ENCODE measurements at places on chromosomes 3 and 15.

- no peak for DNase-seq
Measured at GRCh38 chr3:63333815-63334214, 55.7 kb downstream of the SYNPR start.

- DNase-seq: no peak
Measured at GRCh38 chr15:67117370-67117769, 52.0 kb downstream of the SMAD3 start.

DNA sequence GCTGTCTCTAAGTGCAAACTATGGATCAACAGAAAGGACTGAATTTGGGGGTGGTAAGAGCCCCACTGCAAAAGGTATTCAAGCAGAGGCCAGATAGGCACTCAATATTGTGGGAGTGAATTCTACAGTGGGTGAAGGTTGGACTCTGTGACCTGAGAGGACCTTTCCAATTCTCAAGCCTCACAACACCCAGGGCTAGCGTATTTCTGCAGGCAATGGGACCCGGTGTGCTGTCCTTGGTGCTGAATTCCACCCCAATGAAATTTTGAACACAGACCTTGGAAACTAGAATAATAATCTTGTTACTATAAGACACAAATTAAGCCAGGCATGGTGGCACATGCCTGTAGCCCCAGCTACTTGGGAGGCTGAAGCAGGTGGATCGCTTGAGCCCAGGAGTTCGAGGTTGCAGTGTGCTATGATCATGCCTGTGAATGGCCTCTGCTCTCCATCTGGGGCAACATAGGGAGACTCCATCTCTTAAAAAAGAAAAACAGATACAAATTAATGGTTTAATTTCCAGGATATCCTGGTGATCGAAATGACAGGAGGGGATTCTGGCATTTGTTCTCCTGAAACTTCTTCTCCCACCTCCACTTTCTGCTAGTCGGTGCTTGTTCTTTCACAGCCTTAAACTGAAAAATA lies 135.4 kb downstream of the RAB11A start:
- no peak for DNase-seq

DNA sequence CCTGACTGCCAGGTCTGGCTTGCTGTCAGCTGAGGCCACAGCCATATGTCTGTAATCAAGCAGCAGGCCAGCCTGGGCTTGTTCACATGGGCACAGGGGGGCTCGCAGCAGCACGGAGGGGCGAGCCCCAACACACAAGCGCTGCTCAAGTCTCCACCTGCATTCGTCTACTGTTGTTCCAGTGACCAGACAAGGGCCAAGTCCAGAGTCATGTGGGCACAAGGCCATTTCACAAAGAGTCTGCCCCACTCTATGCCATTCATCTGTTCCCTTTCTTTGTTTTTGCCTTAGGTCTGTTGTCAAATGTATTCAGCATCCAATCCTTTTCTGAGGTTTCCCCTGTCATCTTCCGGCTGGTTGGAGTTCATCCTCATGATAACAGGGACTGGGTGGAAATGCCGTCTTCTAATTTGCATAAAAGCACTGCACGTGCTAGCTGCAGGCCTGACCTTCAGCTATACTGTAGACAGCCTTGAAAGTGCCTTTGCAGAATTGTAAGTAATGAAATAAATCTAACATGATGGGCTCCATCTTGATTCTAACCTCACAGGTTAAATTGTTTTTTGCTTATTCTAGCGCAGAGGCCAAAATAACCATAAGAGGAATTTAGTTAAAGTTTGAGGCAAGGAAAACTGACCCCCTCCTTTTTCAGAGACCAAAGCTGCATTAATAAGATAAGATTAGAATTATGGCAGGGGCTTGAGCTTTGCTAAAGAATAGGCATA lies 28.6 kb upstream of the KBTBD12 start:
- DNase-seq: no peak

- no peak for DNase-seq
Measured at GRCh38 chr3:157388976-157389375, 47.7 kb upstream of the PTX3 start.

DNA sequence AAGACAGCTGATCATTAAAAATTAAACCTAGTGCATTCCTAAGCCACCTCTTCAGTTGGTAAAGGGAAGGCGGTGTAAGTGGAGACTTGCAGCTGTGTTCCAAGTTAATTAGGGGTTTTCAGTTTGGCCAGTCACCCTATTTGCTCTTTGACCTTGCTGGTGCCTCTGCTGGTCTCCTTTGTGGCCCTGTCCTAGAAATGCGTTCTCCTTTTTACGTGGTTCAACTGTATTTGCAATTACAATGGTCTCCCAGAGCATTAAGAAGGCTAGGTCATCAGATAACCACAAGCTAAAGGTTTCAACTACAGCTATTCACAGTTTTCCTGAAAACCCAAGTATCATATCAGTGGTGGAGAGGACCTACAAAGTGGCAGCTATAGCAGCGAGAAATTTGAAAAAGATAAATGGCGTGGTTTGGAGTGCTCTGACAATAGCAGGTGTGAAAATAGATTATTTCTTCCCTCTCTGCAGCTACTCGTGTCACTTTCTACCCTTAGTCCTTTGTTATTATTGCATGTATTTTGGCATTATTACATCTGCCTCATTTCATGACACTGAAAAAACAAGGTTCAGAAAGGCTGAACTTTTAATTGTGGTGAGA lies 203.5 kb upstream of the TBC1D5 start:
- DNase-seq: no peak

- no peak for DNase-seq
Measured at GRCh38 chr15:84604826-84605553, 4.2 kb downstream of the ZSCAN2 start.

DNA sequence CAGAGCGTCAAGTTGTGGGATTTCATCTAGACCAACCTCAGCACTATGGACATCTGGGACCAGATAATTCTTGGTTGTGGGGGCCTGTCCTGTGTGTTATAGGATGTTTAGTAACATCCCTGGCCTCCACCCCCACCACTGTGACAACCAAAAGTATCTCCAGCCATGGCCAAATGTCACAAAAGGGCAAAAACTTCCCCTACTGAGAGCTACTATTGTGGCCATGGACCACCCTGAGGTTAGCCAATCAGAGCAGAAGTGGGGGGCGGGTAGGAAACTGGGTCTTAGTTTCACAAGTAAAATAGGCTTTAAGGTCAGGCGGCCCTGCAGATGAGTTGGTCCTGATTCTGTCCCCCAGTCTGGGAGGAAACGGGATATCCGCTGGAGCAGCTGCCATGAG lies 25.4 kb downstream of the KIF7 start:
- DNase-seq: no peak

- no peak for DNase-seq
Measured at GRCh38 chr15:90862964-90863778, 5.2 kb upstream of the FURIN start.

- no peak for DNase-seq
Measured at GRCh38 chr15:52710050-52710707, 31.0 kb upstream of the ATOSA start.

DNA sequence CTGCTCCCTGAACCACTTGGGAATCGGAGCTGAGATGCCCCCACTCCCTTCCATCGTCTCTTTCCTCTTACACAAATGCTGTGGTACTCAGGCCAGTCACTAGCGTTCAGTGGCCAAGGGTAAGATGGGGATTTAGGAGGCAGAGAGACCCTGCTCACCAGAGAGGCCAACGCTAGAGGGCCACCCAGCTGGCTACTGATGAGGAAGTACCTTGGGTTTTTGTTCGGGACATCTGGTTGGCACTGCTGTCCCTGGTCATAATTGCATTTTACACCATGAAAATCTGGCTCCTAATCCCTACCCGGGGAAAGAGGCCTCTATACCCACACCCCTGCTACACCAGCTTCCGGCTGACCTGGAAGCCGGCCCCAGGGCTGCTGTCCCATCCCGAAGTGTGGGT lies 7.7 kb downstream of the MAP6D1 start:
- no peak for DNase-seq

DNA sequence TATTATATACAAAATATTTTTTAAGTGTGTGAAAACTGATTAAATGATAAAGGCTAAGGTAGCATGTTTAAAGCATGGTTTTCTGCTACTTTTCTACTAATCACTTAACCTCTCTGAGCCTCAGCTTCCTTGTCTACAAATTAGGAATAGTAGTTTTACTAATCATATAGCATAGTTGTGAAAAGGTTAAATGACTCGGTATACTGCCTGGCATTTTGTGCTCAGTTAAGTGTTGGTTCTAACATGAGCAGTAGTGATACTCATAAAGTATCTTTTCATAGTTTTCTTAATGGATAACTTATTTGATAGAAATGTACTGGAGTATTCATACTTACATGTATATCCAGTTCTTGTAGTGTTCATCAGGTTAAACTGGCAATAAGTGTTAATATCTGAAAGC lies 13.6 kb downstream of the RASA2 start:
- no peak for DNase-seq

- no peak for DNase-seq
Measured at GRCh38 chr3:29412110-29412509, 131.2 kb downstream of the RBMS3 start.

DNA sequence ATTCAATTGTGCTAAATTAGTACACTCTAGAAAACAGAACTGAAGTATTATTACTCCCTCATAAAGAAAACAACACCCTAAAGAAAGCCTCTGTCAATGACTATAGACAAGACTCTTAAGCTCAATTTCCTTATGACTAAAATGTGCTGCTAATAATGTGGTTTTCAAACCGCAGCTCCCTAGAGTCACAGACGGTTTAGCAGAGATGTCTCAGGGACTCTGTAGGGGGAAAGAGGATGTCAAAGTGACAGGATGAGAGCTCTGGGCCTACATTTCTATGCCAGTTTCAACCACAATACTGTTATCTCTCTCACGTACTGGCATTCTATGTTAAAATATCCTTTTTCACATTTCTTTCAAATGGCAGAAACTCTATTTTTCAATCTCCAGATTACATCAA lies 37.6 kb upstream of the WDR49 start:
- DNase-seq: no peak

- no peak for DNase-seq
Measured at GRCh38 chr3:73448761-73449301, 175.9 kb downstream of the PDZRN3 start.

- no peak for DNase-seq
Measured at GRCh38 chr15:75659141-75659771, 11.5 kb downstream of the SNX33 start.

GRCh38 chr15:73426323-73426994 lies 16.5 kb upstream of the REC114 start:
- no peak for DNase-seq

GRCh38 chr15:63244399-63244798 lies 33.0 kb upstream of the APH1B start:
- peak; percentile 33 for DNase-seq

DNA sequence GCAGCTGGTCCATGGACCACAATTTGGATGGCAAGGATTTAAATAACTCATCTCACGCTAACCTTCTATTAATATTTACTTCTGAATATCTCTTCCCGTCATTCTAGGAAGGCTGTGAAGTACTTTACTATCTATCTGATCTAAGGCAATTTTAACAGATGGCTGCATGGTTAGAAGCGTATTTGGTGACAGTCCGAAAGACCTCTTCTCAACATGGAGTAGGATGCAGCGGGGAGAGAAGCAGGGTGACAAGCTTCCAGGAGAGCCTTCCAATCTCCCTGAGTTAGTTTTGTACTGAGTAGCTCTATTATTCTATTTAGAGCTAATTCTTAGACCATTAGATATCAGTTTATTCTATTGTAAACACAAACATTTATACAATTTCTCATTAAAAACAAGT lies 309.4 kb downstream of the PLCL2 start:
- DNase-seq: no peak

GRCh38 chr3:153144779-153145178 lies 17.2 kb upstream of the RAP2B start:
- DNase-seq: no peak

GRCh38 chr3:107414325-107414964 lies 37.2 kb downstream of the CCDC54 start:
- DNase-seq: no peak

GRCh38 chr15:65981837-65982626 lies 112.7 kb downstream of the RAB11A start:
- DNase-seq: no peak

- no peak for DNase-seq
Measured at GRCh38 chr3:20096135-20096685, 56.0 kb downstream of the KAT2B start.

GRCh38 chr15:92921215-92922131 lies 21.3 kb downstream of the CHD2 start:
- DNase-seq: no peak

DNA sequence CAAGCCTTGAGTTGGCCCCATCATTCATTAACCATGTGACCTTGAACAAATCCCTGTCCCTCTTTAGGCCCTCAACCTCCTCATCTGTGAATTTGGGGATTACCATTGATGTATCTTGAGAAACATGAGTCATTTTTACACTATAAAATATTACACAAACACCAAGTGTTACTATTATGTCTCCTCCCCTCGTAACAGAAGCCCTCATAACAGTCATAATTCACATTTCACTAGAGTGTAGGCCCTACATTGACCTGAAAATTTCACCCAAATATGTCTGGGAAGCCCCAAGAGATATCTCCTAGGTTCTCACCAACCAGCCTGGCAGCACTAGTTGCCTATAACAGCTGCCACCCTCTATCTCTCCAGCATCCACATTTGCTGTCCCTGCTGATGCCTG lies 15.8 kb upstream of the SLC6A1 start:
- DNase-seq: no peak

DNA sequence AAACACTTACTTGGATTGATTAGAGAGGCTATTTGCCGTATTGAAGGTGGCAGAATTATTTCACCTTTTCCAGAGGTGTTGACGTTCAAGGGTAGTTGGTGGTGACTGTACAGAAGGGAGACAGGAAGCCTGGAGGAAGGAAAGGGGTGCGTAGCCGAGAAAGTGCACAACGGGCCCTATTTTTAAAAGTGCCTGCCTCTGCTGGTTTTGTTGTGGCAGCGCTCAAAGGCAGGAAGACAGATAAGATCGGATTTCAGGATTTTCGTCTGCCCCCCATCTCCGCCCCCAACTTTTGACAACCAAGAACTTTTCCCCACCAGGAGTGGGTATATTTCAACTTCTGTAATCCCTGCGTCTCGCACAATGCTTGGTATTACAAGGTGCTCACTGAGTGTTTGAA lies 38.5 kb downstream of the SMAD3 start:
- DNase-seq: no peak

- DNase-seq: no peak
Measured at GRCh38 chr3:108227131-108227530, 4.9 kb upstream of the IFT57 start.
